ENCODE measurements at places on chromosomes 5 and 9.

DNA sequence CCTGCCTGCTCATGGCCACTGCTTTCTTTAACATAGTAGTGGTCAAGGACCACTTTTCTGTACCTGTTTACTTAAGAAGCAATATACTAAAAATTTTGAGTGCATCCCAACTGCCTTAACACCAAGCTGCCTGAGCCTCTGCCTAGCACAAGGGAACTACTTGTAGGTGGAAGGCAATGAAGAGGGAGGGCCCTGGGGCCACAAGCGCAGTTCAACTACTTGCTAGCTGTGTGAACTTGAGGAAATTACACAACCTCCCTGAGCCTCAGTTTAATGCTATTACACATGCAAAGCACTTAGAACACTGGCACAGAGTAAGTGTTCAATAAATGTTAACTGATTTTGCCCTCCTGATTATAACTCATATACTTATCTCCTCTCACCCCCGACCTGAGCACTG is 6.3 kb downstream of the ARL15 start:
- peak; percentile 35 for DNase-seq

- no peak for DNase-seq
Observed at GRCh38 chr5:14242871-14243383, 99.8 kb downstream of the TRIO start.

- no peak for DNase-seq
Observed at GRCh38 chr5:115709585-115709984, 83.7 kb upstream of the TMED7 start.

GRCh38 chr9:128077847-128078503 is 9.9 kb downstream of the SLC25A25 start:
- no peak for DNase-seq

- peak; percentile 55 for DNase-seq
Observed at GRCh38 chr9:19145881-19146280, 18.6 kb upstream of the PLIN2 start.

- no peak for DNase-seq
Observed at GRCh38 chr5:94086194-94086593, 344.8 kb upstream of the POU5F2 start.

DNA sequence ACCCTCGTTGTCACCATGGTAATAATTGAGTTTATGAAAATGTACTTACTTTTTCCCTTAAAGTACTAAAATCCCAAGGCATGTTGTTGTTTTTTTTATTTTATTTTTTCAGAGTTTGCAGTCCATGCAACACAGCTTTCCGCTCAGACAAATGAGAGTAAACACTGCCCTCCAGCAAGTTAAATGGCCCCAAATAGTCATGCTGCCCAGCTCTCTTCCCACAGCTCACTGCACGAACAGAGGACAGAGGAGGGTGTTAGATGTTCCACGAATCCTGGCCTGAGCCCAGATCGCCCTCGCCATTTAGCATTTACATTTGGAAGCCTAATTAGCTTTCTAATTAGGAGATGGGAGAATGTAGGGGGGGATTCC is 1.9 kb downstream of the NIM1K start:
- DNase-seq, result no peak

DNA sequence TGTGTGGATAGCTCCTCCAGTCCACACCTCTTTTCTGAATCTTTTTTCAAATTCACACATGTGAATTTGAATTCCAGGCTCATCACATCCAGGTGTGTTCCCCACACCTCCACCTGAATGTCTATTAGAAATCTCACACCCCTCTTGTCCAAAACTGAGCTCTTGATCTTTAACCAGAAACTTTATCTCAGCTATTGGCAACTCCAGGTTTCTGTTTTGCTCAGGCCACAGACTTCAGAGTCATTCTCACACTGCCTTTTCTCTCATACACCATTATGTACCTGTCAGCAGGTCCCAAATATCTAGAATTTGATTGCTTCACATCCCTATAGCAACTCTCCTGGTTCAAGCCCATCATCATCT is 11.6 kb downstream of the NIPSNAP3B start:
- no peak for DNase-seq

GRCh38 chr9:118305331-118305730 is 601.1 kb downstream of the TLR4 start:
- DNase-seq, result no peak

GRCh38 chr9:107690021-107690420 is 200.5 kb upstream of the KLF4 start:
- DNase-seq, result no peak

- DNase-seq, result no peak
Observed at GRCh38 chr5:97844797-97845196, 661.8 kb upstream of the RIOK2 start.

DNA sequence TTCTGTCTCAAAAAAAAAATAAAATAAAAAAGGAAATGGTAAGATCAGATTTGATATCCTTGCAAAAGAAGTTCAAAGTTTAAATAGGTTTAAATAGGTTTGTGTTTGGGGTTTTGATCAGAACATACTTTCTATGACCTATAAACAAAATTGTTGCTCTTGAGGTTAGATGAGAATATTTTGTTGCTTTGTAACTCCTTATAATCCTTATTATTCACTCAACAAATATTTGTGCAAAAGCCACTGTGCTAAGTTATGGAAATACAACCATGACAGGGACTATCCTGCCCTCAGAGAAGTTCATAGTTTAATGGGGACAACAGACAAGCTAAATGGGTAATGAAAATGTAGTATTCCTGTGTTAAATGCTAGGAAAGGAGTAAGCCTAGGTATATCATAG is 71.5 kb downstream of the INVS start:
- DNase-seq, result no peak

GRCh38 chr5:33501899-33502298 is 61.1 kb downstream of the TARS1 start:
- no peak for DNase-seq

DNA sequence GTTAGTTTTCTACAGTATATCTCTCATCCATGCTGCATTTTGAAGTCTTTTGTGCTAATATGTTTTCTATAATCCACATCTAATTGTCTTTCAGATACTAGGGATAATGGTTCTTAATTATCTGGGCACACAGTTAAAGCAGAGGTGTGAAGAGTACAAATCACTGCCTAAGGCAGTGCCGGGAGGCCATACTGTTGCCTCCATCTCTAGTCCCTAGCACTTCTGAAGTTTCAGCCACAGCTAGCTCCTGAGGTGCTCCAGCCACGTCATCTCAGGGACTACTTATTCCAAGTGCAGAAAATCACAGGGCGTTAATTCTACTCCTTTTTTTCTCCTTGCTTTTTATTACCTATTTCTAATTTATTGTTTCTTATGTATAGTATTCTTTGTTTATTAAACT is 760.0 kb upstream of the FAM174A start:
- no peak for DNase-seq

DNA sequence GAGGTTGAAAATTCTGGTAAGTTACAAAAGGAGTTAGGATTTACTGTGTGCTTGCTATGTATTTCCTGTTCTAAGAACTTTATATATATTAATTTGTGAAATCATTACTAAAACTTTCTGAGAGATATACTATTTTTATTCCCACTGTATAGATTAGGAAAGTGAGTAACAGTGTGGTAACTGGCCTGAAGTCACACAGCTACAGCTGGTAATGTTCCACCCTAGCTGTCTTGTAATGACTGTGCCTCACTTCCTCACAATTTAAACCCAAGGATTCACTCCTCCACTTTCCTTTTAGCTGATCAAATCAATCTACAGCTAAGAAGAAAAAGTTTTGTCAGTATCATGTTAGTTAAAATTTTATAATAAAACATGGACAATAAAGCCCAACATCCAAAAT is 278.8 kb downstream of the GAS1 start:
- no peak for DNase-seq

GRCh38 chr5:147081311-147081764 is 153.5 kb upstream of the STK32A start:
- no peak for DNase-seq

DNA sequence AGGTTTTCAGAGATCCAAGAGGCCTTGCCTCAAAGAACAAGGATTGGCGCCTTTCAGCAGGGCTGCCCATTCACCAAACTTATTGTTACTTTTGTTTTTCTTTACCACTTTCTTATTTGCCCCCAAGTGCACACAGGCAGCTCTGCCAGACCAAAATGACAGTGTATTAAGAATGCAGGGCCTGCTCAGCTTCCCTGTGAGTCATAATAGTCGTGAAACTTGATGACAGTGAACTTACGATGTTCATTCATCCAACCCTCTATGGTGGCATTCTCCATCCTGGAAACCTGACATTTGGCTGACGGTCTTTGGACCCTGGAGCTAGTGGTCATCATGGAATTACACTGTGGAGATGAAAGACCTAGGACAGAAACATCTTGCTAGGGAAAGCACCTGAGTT is 44.3 kb downstream of the UBE2QL1 start:
- DNase-seq, result no peak

GRCh38 chr9:14531341-14532269 is 161.6 kb downstream of the ZDHHC21 start:
- DNase-seq, result no peak

- no peak for DNase-seq
Observed at GRCh38 chr5:169941542-169941941, 38.8 kb downstream of the INSYN2B start.

- DNase-seq, result peak; percentile 93
Observed at GRCh38 chr9:79623799-79624721, 52.3 kb downstream of the TLE4 start.

DNA sequence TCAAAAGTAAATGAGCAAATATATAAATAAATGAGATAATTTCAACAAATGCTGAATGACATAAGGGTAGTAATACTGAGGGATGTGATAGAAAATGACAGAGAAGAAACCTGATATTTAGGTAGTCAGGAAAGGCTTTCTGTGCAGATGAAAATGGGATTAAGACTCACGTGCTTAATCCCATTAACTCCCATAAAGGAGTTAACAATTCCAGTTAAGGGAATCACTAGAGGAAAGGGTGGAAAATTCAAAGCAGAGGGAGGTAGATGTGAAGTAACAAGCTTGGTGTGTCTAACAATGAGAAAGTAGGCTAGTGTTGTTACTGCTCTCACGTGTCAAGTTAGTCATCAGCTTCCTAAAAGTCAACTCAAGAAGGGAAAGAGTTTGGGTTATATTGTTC is 90.5 kb upstream of the TRIM32 start:
- no peak for DNase-seq

- no peak for DNase-seq
Observed at GRCh38 chr9:8030095-8030494, 230.5 kb upstream of the DMAC1 start.

GRCh38 chr9:134036130-134036529 is 10.8 kb downstream of the BRD3OS start:
- no peak for DNase-seq

GRCh38 chr9:96061293-96061987 is 185.9 kb downstream of the ERCC6L2 start:
- DNase-seq, result peak; percentile 57

GRCh38 chr9:3177936-3178335 is 334.0 kb upstream of the PUM3 start:
- DNase-seq, result no peak

DNA sequence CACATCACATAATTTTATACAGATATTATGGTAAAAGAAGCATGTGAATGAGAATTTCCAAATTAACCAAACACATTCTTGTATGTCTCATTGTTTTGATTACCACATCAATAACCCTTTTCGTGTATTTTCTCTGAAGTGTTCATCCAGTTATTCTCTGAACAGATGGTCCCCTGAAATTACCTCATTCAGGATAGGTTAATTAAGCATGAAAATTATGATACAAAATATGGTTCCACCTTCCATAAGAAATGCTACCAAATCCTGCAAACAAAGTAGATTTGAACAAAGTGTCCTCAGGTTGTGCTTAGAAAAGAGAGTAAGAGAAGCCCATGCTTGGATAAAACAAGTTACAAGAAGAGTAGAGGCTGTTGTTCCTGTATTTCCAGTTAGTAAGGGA is 83.1 kb upstream of the LMNB1 start:
- no peak for DNase-seq

- no peak for DNase-seq
Observed at GRCh38 chr5:57986761-57987341, 473.0 kb downstream of the PLK2 start.

DNA sequence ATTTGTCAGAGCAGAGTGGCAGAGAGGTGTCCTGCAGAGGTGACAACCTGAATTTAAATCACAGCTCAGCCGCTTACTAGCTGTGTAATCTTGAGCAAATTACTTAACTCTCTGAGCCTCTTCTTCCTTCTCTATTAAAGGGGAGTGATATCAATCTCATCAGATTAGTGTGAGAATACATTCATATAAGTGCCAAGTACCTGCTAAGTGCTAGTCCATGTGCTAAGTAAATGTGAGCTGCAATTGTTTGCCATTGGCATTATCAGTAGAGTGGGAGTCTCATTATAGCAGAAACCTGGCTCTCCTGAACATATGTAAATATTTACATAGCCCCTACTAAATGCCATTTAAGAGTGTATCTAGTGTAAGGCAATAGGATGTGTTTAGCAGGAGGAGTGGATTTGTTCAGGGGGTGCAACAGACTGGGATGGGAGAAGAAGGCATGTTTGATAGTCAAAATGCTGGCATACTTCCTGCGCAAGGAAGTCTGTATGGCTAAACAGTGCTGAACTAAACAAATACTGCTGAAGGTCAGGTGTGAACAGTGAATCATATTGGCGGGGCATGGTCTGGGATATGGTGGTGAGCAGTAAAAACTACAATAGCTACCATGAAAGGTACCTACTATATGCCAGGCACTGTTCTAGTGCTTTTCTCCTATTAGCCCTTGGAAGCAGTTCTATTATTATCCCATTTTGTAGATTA is 74.5 kb downstream of the F2RL2 start:
- DNase-seq, result no peak

- no peak for DNase-seq
Observed at GRCh38 chr5:117662361-117662760, 1087.7 kb upstream of the SEMA6A start.

DNA sequence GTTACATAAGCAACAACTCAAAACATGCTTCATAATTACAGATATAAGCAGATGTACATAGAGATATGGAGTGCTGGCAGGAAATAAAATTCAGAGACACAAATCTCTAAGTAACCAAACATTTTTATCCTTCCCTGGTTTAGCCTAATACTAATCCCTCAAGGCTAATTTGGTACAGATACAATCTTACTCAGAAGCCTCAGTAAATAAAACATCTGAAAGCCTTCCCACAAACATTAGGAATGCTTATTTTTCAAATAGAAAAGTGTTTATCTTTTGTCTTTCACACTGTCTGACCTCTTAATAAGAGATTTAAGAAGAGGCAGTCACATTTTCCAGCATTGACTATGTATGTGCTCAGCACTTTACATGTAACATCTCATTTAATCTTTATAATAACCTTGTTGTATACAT is 399.4 kb downstream of the ARRDC3 start:
- DNase-seq, result no peak

DNA sequence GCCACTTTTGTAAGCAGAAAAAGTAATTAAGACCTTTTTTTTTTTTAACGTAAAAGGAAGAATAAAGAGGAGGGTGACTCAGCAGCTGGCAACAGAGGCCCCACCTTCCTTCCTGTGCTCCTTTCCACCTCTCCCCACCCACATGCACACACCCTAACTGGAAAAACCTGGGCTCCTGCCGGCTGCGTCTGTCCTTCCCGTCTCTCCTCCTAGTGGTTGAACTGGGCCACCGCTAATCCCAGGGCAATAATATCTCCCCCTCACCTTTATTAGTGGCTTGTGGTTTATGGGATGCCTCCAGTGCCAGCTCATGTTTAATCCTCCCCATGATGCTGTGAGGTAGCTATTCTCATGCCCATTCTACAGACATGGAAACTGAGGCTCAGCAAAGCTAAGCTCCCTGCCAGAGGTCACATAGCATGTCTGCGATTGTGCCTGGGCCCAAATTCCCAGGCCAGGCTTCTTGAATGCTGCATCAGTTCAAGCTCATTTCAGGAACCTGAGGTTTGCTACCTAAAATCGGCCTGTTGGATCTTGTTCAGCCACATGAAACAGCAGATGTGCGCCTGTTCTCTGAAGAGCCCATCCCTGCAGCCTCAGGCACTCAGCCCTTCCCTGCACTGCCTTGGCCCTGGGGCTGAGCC is 60.9 kb upstream of the IL17B start:
- no peak for DNase-seq

GRCh38 chr9:116555556-116556155 is 131.4 kb upstream of the TRIM32 start:
- no peak for DNase-seq

Data from NB4 (cell line).